ENCODE measurements at places on chromosomes 6 and 20.

- DNase-seq, result no peak
Observed at GRCh38 chr20:21516861-21517565, 3.1 kb upstream of the NKX2-2 start.

- no peak for DNase-seq
Observed at GRCh38 chr6:152952045-152952444, 30.8 kb downstream of the FBXO5 start.

DNA sequence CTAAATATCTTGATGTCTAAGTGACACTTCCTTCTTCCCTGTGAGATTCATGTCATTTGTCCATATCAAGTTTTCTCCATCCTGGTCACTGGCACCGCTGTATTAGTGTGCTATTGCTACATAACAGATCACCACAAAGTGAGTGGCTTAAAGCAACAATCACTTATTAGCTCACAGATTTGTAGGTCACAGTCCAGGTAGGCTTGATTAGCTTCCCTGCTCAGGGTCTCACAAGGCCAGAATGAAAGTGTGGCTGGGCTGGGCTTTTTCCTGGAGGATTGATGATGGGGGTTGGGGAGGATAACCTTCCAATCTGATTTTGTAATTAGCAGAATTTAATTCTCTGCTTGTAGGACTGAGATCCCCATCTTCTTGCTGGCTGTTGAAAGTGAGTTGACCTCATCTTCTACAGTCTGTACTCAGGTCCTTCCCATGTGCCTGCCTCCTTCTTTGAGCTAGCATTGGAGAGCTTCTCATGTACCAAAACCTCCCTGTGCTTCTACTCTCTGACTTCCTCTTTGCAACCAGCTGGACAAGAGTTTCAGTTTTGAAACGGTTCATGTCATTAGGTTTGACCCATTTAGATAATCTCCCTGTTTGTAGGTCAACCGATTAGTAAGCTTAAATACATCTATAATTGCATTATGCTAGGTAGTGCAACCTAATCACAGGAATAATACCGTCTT lies 152.4 kb upstream of the MAN1A1 start:
- DNase-seq, result no peak

DNA sequence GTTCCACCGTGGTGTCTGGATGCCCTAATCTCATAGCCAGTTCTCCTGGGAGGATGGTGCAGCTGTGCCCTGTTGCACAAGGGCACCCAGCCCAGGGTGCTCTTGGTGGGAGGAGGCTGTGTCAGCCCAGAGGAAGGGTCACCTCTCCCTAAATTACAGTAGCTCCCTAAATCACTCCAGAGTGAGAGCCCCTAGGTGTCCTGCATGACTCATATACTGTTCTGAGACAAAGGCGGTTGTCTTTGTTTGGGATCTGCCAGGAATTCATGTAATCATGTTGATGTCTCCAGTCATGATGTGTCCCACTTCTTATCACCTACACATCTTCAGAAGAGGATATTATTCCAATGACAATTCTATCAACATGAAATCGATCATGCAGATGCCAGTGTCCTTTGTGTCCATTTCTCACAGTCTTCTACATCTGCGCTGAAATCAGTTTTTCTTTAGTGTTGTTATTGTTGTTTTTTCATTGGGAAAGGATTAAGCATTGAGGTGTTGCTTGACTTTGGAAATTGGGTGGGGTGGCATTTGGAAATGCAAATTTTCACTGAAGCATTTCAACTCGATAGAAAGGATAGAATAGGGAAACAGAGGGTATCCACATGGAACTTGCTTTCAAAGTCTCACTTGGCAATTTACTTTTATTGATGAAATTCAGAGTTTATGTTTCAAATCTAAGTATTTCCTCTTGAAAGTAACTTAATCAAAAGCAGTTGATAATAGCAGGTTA lies 19.5 kb downstream of the PERP start:
- DNase-seq, result no peak

GRCh38 chr6:151440930-151441329 lies 11.0 kb downstream of the RMND1 start:
- no peak for DNase-seq
